ENCODE measurements at places on chromosomes 11 and 22. TPM values are rescaled to one million over a fixed set of nuclear protein-coding genes. Genes with fewer than 3 reads are reported as not detected.

Gene NNMT
- 332 TPM for total RNA-seq

Gene APOL6
- total RNA-seq = 1.4 TPM

Gene XKR3
- total RNA-seq = not detected

Gene TMPRSS6
- total RNA-seq = not detected

Gene FUT4
- 2.5 TPM for total RNA-seq

Gene LGALS1
- total RNA-seq = 1,330 TPM

Gene CCDC73
- not detected for total RNA-seq

Gene PANX3
- total RNA-seq = not detected

Gene OR5P2
- total RNA-seq = not detected

Gene CCDC82
- 17.6 TPM for total RNA-seq

Gene OR51B2
- total RNA-seq = not detected

Gene BIRC3
- total RNA-seq = 48.9 TPM

Gene TRIM29
- total RNA-seq = 19.4 TPM

Gene SAC3D1
- 55.8 TPM for total RNA-seq

Gene NXPE2
- total RNA-seq = not detected
